ENCODE measurements at places on chromosomes 3 and 15.

- no peak for DNase-seq
These were observed 39.0 kb downstream of the GABPB1 start for GRCh38 chr15:50315814-50316630.

DNA sequence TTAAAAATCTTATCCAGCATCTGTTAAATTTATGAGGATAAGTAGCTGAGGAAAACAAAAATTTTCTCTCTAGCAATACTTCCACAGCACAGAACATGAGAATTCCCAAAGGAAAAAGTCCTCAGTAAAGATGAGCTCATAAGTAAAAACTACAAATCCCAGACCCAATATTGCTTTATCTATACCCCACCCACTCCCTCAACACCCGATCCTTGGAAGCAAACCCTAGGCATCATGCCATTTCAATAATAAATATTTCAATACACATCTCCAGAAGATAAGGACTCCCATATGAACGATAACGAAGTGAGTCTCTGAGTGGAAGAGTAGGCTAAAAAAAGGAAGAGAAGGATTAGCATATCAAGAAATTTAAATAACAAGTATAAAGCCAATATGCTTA lies 8.3 kb upstream of the PRR20G start:
- DNase-seq: no peak

- no peak for DNase-seq
These were observed 600.0 kb downstream of the SI start for GRCh38 chr3:164478323-164478722.

DNA sequence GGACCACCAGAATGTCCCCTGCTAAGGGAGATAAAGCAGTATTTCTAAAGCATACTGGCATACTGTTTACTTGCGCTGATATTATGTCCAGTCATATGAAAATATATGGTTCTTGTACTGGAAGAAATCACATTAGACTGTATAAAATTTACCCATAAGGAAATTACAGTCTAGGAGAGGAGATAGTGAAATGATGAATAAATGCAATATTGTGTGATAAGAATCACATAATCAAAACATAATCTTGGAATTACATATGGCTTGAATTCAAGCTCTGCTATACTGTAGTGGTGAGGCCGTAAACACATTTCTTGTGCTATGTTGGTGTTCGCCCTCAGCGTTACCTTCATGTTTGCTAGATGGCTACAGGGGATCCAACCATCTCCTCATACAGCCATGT lies 20.7 kb upstream of the TGFBR2 start:
- DNase-seq: no peak

DNA sequence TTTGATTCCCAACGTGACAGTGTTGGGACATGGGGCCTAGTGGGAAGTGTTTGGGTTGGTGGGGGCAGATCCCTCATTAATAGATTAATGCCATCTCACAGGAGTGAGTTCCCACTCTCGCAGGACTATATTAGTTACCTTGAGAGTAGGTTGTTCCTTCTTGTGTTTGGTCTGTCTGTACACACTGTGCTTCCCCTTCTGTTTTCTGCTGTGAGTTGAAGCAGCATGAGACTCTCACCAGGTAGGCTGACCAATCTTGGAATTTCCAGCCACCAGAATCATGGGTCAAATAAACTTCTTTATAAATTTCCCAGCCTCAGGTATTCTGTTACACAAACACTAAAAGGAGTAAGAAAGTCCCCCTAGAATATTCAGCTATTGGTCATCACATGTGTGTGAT lies 145.4 kb downstream of the ERC2 start:
- no peak for DNase-seq

GRCh38 chr3:143016321-143016972 lies 15.1 kb downstream of the U2SURP start:
- no peak for DNase-seq

All from stimulated activated CD8-positive, alpha-beta memory T cell treated with anti-CD3 and anti-CD28 coated beads, Interleukin-2, amount 100 ng/mL, for 48 hours (primary cell).